ENCODE measurements at places on chromosomes 6 and 20.

- DNase-seq: no peak
Observed at GRCh38 chr6:149899486-149899885, 1.6 kb upstream of the RAET1E start.

GRCh38 chr20:52252664-52253063 is 61.1 kb upstream of the ZFP64 start:
- DNase-seq: no peak

GRCh38 chr6:74491844-74492374 is 713.9 kb downstream of the COL12A1 start:
- no peak for DNase-seq

- DNase-seq: peak; percentile 89
Observed at GRCh38 chr6:115898246-115898645, 162.4 kb downstream of the FRK start.

DNA sequence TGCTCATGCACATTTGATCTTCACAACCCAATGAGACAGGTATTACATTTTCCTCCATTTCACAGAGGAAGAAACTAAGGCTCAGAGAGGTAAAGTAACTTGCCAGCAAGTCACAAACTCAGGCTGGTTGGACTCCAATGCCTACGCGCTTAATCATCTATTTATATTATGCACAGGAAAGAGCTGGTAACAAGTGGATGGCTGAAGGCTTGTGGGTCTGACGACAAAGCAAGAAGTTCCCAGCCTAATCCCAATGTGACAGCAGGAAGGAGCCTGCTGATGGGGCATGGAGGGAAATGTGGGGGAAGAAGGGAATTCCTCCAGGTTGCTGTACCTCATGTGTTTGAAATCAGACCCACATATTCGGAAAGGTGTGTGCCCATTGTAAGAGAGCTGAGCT is 3.9 kb downstream of the CDH22 start:
- no peak for DNase-seq

DNA sequence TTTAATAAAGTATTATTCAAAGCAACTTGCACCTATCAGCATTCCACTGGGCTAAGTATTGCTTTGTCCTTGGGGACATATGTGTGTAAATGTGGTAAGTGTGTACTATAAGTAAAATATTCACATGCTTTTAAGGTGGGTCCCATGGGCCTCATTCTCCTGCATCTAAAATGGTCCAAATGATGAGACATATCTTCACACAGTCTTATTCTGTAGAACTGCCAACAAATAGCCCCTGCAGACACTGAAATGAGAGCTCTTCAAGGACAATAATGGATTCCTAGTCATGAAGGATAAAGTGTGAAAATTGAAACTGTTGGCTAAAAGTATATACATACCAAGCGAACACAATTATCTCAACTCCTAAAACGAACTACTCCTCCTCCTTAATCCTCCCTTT is 81.8 kb downstream of the SMLR1 start:
- DNase-seq: no peak

DNA sequence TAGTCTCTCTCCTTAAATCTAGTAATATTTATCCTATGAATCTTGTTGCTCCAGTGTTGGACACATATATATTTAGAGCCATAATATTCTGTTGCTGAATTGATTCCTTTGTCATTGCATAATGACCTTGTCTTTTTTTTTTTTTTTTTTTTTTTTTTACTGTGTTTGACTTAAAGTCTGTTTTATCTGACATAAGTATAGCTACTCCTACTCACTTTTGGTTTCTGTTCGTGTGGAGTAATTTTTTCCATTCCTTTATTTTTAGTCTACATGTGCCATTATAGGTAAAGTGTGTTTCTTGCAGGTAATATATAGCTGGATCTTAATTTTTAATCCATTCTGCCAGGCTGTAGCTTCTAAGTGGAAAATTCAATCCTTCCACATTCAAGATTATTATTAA is 166.5 kb downstream of the GMDS start:
- no peak for DNase-seq

GRCh38 chr6:22290045-22290444 is 6.8 kb downstream of the PRL start:
- DNase-seq: no peak

DNA sequence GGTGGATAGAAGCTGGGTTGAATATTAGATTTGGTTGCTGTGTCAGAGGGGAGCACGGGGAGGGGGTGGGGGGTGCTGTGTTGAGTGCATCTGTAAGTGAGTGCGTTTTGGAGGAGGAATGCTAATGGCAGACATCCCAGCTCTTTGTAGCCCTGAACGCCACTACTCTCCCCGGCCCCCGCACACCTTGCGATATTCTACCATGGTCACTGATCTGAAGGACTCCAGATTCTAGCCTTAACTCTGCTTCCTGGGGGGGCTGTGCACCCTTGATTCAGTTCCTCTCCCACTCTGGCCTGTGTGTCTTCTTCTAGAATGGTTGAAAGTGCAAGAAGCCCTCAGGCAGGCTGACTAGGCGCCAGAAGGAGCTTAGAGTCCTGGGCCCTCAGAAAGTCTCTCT is 7.1 kb downstream of the GLP1R start:
- DNase-seq: no peak

DNA sequence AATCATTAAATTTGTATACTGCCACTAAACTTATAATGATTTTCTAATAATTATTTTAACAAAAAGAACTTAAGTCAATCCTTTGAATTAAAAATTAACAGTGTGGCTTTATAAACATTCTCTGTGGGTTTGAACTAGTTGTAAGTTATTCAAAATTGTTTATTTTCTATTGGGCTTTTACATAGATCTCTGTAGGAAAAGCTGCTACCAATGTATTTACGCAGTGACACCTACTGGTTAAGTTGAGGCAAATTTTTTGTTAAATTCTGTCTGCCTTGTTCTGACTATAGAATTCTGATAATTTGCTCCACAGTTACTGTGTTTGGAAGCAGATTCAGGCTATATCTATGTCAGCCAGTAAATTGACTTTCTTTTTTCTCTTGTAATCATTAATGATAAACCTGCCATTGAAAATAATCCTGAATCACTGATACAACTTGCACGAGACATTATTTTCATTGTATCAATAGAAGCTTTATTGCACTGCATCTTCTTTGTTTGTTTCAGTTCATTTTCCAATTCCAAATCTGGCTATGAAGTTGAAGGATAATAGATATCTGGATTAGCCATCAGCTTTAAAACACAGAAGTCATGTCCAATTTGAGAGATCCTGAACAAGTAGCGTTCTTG is 66.0 kb upstream of the UTRN start:
- peak; percentile 62 for DNase-seq
